ENCODE measurements at places on chromosomes 3 and 15.
A peak's percentile ranks its signal among the peaks of the same experiment; 100 is the strongest.

DNA sequence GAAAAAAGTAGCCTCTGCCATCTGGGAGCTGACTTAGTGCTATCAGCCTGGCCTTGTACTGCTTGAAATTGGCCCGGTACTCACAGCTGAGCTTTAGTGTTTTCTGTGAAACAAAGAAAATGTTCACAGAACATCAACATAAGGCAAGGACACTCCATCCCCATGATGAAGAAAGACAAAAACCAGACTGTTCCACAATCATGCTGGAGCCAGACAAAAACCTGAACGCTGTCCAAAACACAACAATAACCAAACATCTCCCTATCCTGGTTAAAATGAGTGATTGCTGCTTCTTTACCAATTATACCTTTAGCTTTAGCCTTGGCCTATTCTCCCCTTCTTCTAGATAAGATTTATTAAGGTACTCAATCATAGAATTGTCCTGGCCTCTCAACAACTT lies 153.9 kb downstream of the CPNE4 start:
- no peak for DNase-seq

GRCh38 chr3:186571644-186572013 lies 1.1 kb downstream of the DNAJB11 start:
- no peak for DNase-seq

- DNase-seq: no peak
These were observed 38.1 kb downstream of the MFSD1 start for GRCh38 chr3:158839966-158840365.

GRCh38 chr15:101020451-101020850 lies 101.3 kb downstream of the LRRK1 start:
- DNase-seq: no peak

- DNase-seq: no peak
These were observed 352.3 kb downstream of the LRTM1 start for GRCh38 chr3:54575618-54575960.

DNA sequence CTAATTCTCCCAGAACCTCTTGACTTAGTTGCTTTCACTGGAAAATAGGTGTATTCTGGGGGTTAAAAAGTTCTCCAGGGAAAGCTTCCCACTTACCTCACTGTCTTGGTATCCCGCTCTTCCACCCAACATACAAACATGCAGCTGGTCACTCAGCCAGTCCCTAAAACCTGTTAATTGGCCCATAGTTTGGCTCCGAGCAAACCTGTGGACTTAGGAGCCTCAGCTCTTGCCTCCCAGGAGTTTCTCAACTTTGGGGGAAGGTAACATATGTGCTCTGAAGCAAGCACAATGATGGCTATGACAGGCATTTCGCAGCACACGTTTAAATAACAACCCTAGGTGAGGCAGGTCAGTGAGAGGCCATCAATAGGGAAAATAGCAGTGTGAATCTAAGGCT lies 25.8 kb upstream of the LRRFIP2 start:
- DNase-seq: no peak

DNA sequence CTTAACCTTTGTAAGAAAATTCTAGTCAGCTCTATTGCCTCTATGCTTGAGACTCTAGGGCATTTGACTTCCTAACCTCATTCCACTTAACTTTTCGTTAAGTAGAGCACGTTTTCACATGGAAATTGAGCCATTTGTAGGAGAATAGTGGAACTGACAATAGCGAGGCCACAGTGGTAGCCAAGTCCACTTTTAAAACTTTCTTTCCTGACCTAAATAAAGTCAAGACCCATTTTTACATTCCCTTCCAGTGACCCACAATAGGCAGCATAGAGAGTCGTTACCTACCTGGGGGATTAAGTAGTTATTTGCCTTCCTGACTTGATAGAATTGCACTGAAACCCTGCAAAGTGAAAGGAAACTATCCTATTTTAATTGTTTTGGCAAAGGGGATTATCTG lies 386.0 kb upstream of the NECTIN3 start:
- DNase-seq: no peak

DNA sequence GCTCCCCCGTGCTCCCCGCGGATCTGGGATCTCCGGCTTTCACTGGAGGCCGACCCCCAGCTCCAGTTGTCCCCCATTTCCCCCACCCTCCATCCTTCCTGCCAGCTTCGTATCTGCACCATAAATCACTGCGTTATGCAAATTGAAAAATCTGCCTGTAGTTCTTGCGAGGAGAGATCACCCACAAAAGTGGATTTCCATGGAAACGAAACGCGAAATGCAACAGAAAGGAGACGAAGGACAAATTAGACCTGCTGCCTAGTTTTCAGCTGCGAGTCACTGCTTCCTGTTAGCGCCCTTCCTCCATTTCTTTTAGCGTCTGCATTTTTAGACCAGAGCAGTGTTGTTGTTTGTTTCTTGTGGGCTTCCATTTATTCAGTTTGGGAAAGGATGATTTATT lies 127.1 kb upstream of the ATP10A start:
- DNase-seq: no peak

DNA sequence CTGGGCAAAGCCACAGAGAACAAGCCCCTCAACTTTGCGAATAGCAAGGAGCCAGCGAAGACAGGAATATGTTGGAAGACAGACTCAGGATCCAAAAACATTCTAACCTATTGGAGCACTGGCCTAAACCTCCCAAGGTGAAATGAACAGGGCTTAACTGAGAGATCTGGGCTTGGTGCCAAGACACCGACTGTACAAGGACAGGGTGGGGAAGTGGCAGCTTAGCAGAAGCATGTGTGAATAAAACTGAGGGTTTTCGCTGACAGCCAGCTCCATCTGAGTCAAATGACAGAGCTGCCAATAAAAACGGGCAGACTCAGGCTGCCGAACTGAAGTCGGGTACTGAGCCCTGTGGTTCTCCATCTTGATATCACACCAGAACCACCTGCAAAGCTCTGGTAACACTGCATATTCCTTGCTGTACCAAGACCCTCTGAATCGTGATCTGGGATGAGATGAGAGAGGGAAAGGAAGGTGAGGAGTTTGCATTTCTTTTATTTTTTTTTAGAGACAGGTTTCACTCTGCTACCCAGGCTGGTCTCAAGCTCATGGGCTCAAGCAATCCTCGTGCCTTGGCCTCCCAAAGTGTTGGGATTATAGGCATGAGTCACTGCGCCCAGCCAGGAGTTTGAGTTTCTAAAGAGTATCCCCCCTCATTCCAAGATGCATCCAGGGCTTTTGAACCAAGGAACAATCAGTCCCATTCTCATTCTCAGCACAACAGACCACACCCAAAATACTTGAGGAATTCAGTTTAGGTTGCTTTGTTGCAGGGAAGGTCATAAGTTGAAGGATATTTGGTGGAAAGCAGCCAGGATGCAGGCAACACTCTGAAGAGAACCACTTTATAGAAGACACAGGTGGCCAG lies 6.0 kb upstream of the PLCB2 start:
- DNase-seq: peak; percentile 31

DNA sequence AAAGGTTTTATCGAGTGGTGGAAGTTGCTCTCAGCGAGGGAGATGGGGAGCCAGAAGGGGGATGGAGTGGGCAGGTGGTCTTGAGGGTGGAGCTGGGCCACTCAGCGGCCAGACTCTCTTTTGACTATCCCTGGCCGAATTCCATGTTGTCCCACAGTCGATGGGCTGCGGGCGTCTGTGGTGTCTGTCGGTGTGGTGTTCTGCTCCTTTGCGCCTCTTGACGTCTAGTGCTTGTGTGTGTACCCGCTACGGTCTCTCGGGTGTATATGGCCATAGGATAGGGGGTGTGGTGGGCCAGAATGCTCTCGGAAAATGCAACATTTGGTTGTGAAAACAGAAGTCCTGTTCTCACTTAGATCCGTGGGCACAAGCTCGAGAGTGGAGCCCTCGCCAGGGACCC lies 297.0 kb downstream of the CGGBP1 start:
- DNase-seq: no peak

DNA sequence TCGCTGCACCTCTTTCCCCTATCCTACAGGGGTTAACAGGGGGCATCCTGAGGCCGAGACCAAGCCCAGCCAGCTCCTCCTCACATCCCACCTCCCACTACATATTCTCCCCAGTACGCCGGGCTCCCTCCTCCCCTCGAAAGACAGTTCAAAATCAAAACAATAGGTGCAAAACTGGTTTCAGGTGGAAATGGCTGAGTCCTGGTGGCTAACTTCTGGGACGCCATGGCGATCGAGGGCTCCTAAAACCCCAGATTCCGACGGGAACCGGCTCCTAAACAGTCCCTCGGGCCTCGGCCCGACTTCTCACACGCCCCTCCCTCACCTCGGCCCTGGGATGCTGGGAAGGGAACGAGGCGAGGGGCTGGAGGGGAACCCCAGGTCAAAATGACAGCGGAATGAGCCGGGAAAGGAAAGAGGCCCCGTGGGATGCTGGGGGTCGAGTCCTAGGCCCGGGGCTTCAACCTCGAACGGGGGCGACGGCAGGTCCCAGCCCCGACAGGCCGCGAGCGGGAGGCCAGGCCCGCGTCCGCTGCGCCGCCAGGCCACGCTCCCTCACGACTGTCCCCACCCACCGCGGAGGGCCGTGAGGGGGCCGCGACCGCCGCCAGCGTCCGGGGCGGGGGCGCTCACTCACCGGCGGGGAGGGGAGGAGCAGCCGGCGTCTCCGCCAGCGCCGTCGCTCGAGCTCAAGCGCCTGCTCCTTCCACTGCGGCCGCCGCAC lies 492 bp downstream of the TMCC1 start:
- no peak for DNase-seq

DNA sequence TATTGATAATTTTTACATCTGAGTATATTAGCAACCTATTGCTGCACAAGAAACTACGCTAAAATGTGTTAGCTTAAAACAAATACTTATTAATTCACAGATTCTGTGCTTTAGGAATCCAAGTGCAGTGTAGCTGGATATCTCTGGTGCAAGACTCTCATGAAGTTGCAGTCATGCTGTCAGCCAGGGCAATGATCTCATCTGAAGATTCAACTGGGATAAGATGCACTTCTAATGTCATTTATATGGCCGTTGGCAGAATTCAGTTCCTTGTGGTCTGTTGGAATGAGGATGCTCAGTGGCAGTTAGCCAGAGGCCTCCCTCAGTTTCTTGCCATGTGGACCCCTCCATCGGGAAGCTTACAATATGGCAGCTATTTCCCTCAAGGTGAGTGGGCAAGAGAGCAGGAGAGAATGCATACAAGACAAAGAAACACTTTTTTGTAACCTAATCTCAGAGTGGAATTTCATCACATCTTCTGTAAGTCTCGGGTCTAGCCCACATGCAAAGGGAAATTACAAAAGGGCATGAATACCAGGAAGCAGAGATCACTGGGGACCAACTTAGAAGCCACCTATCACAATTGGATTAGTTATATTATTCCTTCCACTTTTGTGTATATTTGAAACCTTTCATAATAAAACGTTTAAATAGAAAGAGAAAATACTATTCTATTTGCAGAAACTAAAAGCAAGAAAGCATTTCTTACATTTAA lies 61.6 kb downstream of the DPH6 start:
- DNase-seq: no peak

DNA sequence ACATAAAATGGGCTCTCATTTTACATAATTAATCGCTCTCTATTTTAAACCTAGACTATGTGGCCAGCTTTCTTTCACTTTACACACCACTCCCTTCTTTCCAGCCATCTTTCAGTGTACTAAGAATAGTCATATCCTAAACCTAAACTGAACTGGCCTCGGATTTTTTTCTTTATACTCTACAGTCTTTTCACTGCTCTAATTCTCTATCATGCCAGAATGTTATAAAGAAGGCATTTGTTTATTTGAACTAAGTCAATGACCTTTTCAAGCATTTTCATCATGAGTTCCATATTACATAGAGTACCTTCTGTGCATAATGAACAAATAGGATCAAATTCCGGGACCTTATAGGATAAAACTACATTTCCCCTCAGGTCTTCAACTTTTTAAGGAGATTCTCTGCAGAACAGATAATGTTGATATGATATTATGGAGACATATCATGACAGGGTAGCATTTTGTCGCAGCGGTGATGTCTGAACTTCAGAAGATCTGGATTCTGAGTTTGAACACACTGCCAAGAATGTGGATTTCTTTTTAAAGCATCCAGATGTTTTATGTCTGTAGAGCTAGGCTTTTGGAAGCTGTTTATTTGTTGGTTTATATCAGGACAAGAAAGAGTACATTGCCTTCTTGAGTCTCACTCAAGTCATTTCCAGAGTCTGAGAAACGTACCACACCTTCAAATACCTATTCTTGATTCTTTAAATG lies 1047.3 kb downstream of the MCTP2 start:
- DNase-seq: no peak

DNA sequence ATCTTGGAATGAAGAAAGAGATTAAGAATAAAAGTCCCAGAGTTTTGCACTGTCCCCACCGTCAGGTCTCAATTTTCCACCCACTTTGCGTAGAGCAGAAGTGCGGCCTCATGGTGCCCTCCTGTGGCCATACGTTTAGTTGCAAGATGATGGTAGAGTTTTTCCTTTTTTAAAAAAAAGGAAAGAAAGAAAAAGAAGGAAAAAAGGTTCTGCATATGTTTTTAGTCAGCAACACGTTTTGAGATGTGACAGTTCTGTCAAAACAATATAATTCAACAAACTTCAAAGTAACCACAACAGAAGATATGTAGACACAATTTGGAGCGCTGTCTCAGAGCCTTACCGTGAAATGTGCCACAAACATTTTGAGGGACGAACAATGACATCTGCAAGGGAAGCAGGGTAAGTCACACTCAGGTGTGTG lies 24.6 kb downstream of the EBLN2 start:
- no peak for DNase-seq

- no peak for DNase-seq
These were observed 57.6 kb upstream of the MEX3B start for GRCh38 chr15:82103468-82103867.

DNA sequence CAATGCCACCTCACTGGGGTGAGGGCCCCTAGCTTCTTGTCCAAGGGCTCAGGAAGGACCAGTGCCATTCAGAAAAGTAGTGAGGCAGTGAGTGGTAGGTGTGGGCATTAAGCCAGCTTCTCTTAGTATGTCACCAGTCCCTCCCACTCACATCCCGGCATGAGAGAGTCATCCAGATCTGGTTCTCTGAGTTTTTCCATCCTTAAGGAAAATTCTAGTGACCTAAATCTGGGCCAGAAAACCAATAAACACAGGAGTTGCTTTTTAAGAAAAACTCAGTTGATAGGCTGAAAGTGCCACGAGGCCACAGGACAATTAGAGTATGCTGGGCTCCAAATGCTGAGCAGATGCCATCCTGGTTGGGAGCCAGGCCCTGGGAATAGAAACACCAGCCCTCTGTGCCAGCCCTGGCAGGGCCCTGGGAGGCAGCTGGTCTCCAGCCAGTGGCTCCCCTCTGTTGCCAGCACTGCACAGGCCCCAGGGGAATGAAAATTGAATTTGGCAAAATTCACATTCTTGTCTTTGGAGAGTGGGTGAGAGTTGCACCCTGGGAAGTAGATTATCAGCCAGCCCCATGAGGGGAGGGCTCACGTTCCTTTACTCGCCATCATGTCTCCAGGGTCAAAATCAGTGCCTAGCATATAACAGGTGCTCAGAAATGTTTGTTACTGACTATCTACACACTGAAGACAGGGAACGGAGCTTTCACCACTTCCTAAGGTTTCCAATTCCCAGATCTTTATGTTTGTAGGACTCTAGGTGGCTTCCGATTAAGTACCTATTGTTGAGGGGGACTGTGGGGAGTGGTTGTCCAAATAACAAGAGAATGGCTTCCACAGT lies 52.8 kb downstream of the FAM43A start:
- DNase-seq: no peak
